Skin of body (tissue), 3 donors: ENCODE measurements at places on chromosomes 1 and 21. TPM values are rescaled to one million over a fixed set of nuclear protein-coding genes. Genes with fewer than 3 reads are reported as not detected.

Gene KRTAP7-1
- 3.4 TPM for total RNA-seq

Gene SMAP2
- 15.5 TPM for total RNA-seq

Gene NES
- total RNA-seq, result 54.7 TPM

Gene SLC45A1
- total RNA-seq, result 0.49 TPM

Gene OPTC
- not detected for total RNA-seq
